ENCODE measurements at places on chromosomes 7 and 10.

DNA sequence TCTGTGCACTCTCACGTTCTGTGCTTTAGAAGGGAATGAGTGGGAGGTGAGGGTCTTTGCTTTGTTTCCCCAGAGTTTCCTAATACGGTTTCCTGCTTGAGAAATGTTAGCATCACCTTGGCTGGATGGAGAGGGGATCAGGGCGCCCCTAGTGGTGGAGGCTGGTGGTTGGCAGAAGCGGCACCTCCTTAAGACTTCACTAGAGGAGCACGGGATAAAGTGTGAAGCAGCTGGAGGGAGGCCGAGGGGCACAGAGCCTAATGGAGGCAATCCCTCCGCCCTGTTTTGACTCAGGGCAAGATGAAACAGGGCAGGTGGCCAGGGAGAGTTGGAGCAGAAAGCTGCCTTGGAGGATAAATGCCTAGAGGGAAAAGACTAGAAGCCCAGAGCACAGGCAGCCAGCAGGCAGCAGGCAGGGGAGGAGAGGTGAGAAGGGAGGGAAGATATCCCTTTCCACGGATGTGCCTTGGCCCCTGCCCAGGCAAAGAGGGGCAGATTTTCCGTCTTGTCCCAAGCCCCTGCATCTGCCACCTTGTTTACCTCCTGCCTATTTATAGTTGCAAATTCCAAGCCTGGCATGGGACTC lies 56.0 kb upstream of the BTRC start:
- DNase-seq, result no peak

DNA sequence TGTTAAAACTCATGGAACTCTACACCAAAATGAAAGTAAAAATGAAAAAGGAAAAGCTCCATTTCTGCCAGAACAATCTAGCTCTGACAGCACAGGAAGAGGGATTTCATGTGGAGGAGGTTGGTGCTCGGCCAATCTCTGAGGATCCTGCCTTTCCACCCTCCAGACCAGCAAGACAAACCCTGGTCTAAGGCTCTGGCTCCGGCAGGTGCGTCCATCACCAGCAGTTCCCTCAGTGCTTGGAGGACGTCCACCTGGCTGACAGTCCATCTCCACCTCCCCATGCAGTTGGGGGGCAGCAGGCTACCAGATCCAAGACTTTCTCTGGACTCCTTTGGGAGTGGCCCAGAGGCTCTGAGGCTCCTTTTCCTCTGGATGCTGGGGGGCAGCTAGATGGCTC lies 25.0 kb upstream of the LOXL4 start:
- DNase-seq, result no peak

DNA sequence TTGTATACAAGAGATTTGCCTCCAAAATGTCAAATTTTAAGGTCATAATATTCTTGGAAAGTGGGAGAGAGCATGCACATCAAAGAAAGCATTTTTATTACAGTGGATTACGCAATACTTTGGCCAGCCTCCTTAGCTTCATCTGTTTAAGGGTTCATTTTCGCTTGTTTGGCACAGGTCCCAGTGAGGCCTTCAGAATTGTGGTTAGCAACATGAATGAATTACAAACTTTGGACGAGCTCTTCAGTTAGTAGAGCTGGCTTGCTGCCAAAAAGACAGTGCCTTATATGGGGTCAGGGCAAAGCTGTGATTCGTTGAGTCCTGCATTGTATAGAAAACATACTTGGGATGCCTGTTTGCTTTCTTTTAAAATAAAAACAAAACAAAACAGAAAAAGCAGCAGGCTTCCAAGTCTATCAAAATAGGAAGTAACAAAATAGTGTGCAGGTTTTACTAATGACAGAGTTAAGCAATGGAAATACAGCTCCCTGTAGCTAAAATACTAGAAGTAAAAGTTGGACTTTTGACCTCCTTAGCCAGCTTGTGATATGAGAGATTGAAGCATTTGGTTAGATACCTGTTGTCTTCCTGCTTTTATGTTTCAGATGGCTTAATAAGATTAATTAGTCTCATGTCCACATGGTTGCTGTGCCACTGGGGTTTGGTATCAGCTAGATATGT lies 190.8 kb downstream of the MLLT10 start:
- DNase-seq, result peak; percentile 61

GRCh38 chr7:5670183-5670935 lies 111.1 kb downstream of the RNF216 start:
- no peak for DNase-seq

GRCh38 chr10:114448897-114449296 lies 44.6 kb upstream of the AFAP1L2 start:
- no peak for DNase-seq

- no peak for DNase-seq
Observed at GRCh38 chr7:80563561-80564327, 51.9 kb upstream of the GNAT3 start.

GRCh38 chr10:51763746-51764145 lies 64.4 kb upstream of the CSTF2T start:
- no peak for DNase-seq

GRCh38 chr10:124886195-124886594 lies 55.7 kb upstream of the ZRANB1 start:
- DNase-seq, result no peak

GRCh38 chr10:111204838-111205237 lies 128.0 kb downstream of the ADRA2A start:
- no peak for DNase-seq

All from mucosa of descending colon (tissue), 3 donors.